Activated T-cell treated with anti-CD3 and anti-CD28 coated beads for 48 hours (primary cell): ENCODE measurements at places on chromosomes 16 and 17.
A peak's percentile ranks its signal among the peaks of the same experiment; 100 is the strongest.

DNA sequence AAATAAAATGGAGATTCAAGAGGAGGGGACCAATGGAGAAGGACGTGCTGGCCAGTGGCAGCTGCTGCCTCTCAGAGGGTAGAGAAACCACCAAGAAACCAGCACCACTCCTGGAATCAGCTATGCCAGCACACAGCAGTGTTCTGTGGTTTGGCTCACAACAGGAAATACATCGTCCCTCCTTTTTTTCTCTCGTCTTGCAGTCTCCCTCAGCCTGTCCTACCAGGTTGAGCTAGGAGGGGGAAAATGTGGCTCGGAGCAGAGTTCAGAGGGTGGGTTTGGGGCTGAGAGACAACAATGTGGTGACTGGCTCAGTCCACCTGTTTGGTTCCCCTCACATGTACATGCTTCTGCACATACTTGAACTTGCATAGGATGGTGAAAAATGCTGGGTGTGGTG is 19.9 kb upstream of the SLC16A5 start:
- DNase-seq: no peak

GRCh38 chr17:56939869-56940484 is 20.9 kb downstream of the COIL start:
- DNase-seq: no peak

DNA sequence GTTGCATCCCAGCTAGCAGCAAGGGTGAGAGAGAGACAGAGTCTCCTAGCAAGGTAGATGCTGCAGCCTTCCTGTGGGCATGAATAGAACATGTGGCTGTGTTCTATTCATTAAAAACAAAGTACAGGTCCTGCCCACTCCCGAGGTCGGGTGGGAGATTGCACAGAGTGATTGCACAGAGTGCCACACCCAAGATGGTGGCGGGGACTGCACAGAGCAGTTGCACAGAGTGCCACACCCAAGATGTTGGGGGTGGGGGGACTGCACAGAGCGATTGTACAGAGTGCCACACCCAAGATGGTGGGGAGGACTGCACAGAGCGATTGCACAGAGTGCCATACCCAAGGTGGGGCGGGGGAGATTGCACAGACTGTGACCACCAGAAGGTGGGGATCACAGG is 410.8 kb upstream of the EEF2KMT start:
- no peak for DNase-seq

DNA sequence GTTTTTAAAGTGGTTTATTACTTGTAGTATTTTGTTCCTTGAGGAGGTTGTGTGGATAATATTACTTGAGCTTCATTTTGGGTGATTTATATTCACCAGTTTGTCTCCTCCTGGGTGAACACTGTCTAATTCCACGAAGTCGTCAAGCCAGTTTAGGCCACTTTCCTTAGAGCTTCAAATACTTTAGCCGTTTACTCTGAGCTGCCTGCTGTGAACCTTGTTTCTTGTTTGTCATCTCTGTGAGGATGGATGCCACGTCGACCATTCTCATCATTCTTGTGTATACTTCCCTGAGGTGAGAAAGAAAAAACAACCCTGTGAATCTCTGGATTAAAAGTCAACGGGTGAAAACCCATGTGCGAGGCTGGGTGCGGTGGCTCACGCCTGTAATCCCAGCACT is 9.0 kb downstream of the KRT24 start:
- no peak for DNase-seq

- no peak for DNase-seq
These were observed 16.7 kb downstream of the GNGT2 start for GRCh38 chr17:49193513-49194296.

GRCh38 chr17:59637611-59638310 is 18.1 kb downstream of the CLTC start:
- no peak for DNase-seq

DNA sequence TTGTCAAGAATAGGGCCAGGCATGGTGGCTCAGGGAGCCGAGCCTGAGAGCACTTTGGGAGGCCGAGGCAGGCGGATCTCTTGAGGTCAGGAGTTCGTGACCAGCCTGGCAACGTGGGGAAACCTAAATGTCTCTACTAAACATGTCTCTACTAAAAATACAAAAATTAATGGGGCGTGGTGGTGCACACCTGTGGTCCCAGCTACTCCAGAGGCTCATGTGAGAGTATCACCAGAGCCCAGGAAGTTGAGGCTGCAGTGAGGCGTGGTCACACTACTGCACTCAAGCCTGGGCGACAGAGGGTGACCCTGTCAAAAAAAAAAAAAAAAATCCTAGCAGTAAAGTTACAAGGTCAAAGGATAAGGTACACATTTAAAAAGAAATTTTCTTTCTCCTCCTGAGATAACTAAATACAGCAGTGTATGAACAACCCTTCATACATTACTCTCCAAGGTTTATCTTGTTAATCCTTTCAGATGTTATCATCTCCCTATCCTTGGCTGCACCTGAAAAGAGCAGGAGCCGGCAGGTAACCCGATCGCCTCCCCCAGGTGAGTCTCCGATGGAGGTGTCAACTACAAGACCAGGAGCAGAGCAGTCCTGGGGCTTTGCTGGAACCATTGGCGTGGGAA is 122.3 kb downstream of the GOSR1 start:
- no peak for DNase-seq

DNA sequence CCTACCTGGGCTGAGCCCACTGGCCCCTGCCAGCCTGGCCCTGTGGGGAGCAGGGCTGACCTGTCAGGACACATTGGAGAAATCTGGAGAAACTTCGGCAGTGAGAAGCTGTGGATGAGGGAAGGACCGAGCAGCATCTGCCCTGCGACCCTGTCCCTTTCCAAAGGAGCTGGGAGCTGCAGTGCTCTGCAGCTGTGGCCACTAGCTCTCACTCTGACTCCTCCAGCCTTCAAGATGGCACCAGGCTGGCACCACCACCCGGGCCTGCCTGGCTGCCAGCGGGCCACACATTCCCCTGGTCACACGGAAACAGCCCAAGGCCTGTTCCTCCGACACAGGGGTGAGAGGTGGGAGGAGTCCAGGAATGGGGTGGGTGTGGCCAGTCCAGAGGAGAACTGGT is 30.1 kb downstream of the CD300LG start:
- no peak for DNase-seq

DNA sequence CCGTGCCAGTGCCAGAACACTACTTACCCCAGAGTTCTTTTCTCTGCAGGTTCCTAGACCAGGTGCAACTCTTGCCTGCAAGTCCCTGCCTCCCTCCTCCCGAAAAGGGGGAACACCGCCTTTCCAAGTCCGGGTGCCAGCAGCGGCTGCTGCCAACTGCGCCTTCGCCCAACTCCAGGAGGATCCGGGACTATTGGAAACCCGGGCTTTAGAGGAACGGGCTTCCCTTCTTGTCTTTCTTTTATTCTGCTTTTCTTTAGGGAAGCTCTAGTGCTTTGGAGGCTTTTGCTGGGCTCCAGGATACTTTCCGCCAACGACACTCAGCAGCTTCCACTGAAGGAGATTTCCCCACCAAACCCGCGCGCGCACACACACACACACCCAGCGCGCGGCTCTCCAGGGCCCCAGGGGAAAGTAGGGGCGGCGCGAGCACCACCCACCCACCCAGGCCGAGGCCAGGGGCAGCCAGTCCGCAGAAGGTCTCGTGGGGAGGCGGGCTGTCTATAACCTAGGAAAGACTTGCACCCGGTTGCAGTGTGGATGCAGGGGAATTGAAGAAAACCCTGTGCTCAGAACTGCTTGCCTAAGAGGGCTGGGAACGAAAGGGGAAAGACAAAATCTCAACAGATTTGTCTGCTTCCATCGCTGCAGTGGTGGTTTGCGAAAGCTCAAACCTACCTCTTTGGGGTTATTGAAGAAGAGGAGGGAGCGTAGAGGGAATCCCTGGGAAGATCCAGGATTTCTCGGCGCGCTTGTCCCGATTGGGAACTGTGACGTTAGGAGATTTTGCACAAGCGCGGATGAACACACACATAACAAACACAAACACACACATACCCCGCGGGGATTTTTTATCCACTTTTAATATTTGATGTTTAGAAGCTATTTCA is 977 bp upstream of the CA10 start:
- DNase-seq: no peak

DNA sequence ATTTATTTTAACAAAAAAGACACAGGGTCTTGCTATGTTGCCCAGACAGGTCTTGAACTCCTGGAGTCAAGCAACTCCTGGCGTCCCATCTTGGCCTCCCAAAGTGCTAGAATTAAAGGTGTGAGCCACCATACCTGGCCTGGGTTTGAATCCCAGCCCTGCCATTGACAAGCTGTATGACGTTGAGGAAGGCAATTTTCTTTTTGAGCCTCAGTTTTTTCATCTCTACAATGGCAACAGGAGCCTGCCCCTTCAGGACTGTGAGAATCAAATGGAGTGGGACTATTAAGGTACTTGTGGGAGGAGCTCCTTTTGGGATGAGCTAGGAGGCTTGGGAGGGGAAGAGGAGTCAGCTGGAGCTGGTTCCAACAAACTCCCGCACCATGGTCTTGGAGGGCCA is 6.2 kb downstream of the RARA start:
- DNase-seq: no peak

- no peak for DNase-seq
These were observed 8.0 kb upstream of the GNA13 start for GRCh38 chr17:65064452-65065019.

DNA sequence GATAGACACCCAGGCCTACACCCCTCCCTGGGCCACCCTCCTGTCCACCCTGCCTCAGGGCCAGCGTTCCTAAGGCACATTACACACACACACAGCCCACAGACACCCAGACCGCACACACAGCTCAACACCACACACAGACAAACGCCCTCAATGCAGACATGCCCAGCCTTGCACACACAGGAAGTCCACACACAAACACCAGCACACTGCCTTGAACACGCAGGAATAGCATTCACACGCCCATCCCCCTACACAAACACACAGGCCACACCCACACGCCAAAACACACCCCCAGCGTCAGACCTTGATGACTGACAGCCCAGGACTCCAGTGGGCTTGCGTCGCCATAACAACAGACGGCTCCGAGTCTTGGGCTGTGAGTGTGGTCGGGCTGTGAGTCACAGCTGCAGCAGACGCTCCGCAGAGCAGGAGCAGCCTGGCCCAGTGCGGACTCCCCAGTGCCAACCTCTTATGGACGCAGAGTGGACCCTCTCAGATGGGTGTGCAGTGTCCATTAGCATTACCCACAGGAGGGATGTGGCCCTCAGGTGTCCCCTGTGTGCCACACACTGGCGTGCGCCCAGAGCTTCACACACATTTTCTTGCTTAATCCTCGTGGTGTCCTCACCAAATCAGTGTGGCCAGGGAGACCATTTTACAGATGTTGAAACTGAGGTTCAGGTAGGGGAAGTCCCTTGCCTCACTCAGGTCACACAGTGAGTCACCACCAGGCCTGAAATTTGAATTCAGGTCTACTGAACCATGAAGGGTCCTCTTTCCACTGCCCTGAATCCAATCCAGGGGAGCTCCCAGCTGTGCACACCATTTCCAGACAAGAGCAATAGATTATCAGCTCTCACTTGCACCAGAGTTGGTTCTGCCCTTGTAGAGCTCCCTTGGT is 17.8 kb upstream of the RAI1 start:
- peak; percentile 70 for DNase-seq

- DNase-seq: no peak
These were observed 11.6 kb upstream of the CBX4 start for GRCh38 chr17:79850571-79851460.

GRCh38 chr17:6700948-6701307 is 12.2 kb downstream of the SLC13A5 start:
- no peak for DNase-seq

GRCh38 chr16:21618281-21618680 is 18.9 kb downstream of the METTL9 start:
- no peak for DNase-seq

DNA sequence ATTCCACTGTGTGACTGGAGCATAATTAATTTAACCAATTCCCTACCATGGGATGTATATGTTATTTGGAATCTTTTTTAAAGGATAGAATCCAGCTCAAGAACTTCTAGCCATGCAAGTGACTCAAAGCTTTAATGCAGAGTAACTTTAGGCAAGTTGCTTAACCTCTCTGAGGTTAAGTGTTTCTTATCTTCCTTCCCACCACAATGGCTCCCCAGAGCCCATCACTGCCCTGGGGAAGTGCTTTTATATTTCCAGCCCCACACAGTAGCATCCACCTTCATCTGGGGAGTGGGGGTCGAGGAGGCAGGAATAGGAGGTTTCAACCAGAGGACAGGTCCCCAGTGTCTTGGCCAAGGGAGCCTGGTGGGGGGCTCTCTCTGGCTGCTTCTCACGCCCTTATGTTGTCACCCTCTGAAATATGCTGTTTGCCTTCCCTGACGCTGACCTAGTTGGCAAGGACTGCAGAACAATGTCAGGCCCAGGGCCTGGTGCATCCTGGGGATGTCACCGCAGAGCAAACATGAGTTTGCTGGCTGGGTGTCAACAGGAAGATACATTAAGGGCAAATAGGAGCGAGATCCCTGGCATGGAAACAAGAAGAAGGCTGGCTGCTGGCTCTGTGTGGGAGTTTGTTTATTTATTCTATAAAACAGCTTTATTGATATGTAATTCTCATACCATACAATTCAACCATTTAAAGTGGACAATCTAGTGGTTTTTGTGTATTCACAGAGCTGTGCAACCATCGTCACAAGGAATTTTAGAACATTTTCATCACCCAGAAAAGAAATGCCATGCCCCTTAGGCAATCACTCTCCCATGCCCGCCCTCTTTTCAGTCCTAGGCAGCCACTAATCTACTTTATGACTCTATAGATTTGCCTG is 46.6 kb upstream of the WSB1 start:
- DNase-seq: no peak

DNA sequence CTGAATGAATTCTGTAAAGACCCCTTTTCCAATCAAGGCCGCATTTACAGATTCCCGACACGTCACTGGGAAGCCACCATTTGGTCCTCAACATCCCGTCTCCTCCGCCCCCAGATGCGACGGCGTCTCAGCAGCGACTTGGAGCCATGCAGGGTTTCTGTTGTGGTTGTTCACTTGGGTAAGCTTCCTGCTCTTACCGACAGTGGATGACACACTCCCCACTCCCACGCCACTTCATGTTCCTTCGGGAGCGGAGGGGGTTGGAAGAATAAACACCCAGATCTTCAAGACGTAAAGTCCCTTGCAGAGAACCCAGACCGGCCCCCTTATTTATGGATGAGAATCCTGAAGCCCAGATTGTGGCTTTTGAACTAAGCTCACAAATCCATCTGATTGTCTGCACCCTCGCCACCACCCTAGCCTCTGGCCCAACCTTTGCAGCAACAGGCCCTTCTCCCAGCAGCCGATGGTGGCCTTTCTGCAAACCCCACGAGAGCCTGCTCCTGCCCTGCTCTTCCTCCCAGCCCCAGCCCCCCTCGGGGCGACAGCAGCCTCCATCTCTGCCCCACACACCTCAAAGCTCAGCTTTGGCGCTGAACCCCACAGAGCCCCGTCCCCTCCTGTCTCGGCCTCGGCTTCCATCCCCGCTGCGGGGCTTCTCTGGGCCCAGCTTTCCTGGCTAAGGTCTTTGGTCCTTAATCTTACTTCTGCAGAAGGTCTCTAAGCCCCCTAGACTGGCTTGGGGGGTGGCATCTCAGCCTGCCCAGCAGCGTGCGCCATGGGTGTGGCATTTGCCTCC is 19.0 kb upstream of the OSGIN1 start:
- DNase-seq: no peak
